ENCODE measurements at places on chromosomes 4 and X.

DNA sequence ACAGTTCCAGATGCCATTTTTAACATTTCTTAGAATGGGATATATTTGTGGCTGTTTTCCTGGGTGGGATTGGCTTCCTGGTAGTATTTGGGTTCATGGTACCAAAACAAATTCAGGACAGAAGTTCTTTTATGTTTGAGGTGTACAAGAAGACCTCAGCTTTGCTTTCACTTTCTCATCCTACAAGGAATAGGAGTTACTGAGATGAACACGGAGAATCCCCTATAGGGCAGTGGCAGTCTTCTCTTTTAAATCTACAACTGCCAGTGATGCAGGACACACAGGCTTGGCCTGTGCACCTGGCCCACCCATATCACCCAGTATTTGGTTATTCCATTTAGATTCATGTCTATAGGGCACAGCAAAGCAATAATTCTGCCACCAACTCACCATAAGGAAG, 35.2 kb downstream of the SLC10A7 start:
- no peak for DNase-seq

- no peak for DNase-seq
These were observed 1117.3 kb downstream of the PCDH18 start for GRCh38 chr4:136414981-136415380.

GRCh38 chr4:11894977-11895376, 466.3 kb upstream of the HS3ST1 start:
- no peak for DNase-seq

DNA sequence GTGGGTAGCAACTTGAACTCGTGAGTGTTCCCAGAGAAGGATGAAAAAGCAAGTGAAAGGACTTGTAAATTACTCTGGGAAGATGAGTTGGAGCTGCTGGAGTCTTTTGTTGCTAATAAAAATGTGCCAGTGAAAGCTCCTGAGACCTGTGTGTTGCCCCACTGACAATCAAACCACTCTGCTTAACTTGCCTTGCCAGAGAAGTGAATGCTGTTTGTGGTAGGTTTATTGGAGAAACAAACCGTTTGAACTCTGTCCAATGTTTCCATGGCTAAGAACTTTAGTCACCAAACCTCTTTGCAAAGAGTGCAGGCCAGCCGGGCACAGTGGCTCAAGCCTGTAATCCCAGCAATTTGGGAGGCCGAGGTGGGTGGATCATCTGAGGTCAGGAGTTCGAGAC, 586.9 kb downstream of the PCDH7 start:
- DNase-seq: no peak

DNA sequence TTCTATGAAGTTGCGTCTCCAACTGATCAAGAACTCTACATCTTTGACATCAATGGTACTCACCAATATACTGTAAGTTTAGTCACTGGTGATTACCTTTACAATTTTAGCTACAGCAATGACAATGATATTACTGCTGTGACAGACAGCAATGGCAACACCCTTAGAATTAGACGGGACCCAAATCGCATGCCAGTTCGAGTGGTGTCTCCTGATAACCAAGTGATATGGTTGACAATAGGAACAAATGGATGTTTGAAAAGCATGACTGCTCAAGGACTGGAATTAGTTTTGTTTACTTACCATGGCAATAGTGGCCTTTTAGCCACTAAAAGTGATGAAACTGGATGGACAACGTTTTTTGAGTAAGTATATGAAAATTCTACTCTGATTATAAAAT, 162.3 kb downstream of the DCTD start:
- DNase-seq: no peak

GRCh38 chr4:179858221-179858620, 2385.0 kb upstream of the TENM3 start:
- DNase-seq: no peak

DNA sequence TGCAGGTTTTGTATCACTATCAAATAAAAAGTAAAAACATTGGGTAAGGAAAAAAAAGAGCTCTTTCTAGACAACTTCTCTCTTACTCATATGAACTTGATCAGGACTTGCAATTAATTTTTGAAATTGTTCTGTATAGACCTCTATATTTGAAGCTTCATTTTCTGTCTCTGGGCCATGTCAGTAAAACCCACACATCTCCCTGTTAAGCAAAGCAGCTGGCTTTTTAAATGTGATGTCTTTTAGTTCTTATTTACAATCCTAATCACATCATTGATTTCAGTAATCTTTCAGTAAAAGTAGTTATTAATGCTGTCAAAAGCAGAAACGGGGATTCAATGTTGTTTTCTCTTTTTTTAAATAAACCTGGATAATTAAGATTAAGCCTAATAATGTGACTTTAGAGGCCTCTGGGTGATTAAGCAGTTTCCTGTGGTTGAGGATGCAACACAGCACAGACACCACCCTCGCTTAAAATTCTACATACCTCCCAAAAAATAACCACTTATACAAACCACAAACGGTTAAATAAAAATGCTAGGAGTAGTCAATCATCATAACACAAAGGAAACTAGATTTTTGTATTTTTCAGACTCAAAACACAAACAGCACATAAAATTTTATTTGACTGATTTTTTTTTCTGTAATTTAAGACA, 5.2 kb upstream of the PCDH10 start:
- no peak for DNase-seq

DNA sequence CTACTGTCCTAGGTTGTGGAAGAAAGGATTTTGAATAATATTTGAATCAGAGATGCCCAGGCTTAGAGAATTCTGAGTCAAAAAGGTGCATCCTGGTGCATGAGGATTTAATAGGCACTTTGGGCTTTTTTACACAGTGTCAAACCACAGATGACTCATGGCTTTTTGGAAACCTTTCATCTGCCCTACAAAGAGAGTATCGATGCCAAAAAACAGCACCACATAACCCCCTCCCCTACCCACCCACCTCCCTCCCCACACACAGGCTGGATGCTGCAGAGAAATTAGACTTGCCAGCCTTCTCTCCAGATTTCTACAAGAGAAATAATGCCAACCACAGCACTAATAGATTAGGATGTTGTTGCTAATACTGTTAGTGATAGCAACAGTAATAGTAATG, 779.3 kb downstream of the NLGN4X start:
- DNase-seq: no peak

All from GF-D8 (cell line).